ENCODE measurements at places on chromosomes 12 and 14. TPM values are rescaled to one million over a fixed set of nuclear protein-coding genes. Genes with fewer than 3 reads are reported as not detected.

Gene TPPP2
- total RNA-seq, result not detected

Gene ZNF385A
- total RNA-seq, result 14.3 TPM

Gene CPNE6
- total RNA-seq, result not detected

Gene PZP
- not detected for total RNA-seq

Gene PIWIL1
- total RNA-seq, result not detected

Gene KLRC1
- total RNA-seq, result not detected

Gene TMTC1
- 114 TPM for total RNA-seq

Gene RASAL1
- not detected for total RNA-seq

Gene KRT8
- 12.8 TPM for total RNA-seq

Gene CNTN1
- not detected for total RNA-seq

Gene KRT75
- total RNA-seq, result not detected

Gene BIN2
- not detected for total RNA-seq

Gene SH2B3
- total RNA-seq, result 63.3 TPM
